Ovary (tissue), 10 donors: ENCODE measurements at places on chromosomes 7 and 10. TPM values are rescaled to one million over a fixed set of nuclear protein-coding genes. Genes with fewer than 3 reads are reported as not detected.

The EVX1 gene
- not detected for total RNA-seq

The NACAD gene
- total RNA-seq = 18.8 TPM

- H3K4me1 ChIP-seq = no peaks in the 10 kb centered on the region
- DNase-seq = no peak
- no peak overlapping the region for H3K27ac ChIP-seq
- H3K27me3 ChIP-seq = no peaks in the 10 kb centered on the region
These were observed 48.2 kb upstream of the NPTX2 start for GRCh38 chr7:98568891-98569290.

The AEBP1 gene
- 211 TPM for total RNA-seq

- no peaks in the 10 kb centered on the region for H3K4me1 ChIP-seq
- no peaks in the 10 kb centered on the region for H3K36me3 ChIP-seq
- H3K27ac ChIP-seq = no peak overlapping the region
- no peak for DNase-seq
These were observed 183.9 kb downstream of the THSD7A start for GRCh38 chr7:11648101-11648500.

GRCh38 chr7:159012353-159013069 lies 132.2 kb downstream of the VIPR2 start:
- peaks cover 20% of the 10 kb centered on the region for H3K4me1 ChIP-seq
- H3K36me3 ChIP-seq = no peaks in the 10 kb centered on the region
- no peak overlapping the region for H3K4me3 ChIP-seq

DNA sequence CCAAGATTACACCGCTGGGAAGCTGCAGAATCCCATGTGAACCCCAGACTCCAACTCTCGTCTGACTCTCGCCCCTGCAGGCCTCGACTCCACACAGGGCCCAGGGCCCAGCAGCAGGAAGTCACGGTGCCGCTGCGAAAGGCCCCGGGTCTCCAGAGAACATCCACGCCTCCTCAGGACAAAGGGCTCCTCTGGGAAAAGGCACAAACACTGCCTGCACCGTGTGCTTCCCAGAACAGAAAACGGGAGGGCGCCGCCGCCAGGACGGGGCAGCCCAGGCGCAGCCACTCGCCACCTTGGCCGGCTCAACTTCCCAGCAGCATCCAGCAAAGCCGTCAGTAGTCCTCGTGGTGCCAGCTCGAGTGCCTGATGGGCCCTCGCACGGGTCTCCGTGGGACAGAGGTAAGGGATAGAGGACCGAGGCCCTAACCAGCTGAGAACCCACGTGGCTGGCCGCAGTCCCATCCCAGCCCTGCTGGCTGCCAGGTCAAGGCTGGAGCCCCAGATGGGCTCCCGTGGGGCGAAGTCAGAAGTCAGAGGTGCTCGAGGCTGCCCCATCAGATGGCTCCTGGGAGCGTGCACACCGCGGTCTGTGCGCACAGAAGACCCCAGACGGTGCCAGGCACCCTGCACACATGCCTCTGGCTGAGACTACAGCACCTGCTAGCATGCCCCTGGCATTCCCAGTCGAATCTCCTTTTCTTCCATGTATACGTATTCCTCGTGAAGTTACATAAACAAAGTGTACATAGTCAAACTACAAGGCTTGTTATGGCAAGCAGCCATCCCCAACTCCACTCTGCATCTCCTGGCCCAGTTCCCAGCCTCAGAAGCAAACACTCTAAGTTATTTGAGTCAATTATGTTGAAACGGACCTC lies 60.2 kb downstream of the MAD1L1 start:
- no peaks in the 10 kb centered on the region for H3K36me3 ChIP-seq
- no peak overlapping the region for H3K4me3 ChIP-seq
- H3K4me1 ChIP-seq = peaks cover 8% of the 10 kb centered on the region
- H3K27me3 ChIP-seq = no peaks in the 10 kb centered on the region
- no peak for DNase-seq

- H3K4me1 ChIP-seq = no peaks in the 10 kb centered on the region
- H3K27ac ChIP-seq = no peak overlapping the region
- H3K36me3 ChIP-seq = no peaks in the 10 kb centered on the region
- H3K27me3 ChIP-seq = no peaks in the 10 kb centered on the region
- DNase-seq = no peak
- H3K4me3 ChIP-seq = no peak overlapping the region
These were observed 279.3 kb upstream of the MTPN start for GRCh38 chr7:136256491-136256890.

GRCh38 chr10:7819121-7819460 lies 786 bp downstream of the TAF3 start:
- no peak for DNase-seq
- H3K27ac ChIP-seq = no peak overlapping the region
- H3K27me3 ChIP-seq = no peaks in the 10 kb centered on the region
- H3K36me3 ChIP-seq = no peaks in the 10 kb centered on the region

DNA sequence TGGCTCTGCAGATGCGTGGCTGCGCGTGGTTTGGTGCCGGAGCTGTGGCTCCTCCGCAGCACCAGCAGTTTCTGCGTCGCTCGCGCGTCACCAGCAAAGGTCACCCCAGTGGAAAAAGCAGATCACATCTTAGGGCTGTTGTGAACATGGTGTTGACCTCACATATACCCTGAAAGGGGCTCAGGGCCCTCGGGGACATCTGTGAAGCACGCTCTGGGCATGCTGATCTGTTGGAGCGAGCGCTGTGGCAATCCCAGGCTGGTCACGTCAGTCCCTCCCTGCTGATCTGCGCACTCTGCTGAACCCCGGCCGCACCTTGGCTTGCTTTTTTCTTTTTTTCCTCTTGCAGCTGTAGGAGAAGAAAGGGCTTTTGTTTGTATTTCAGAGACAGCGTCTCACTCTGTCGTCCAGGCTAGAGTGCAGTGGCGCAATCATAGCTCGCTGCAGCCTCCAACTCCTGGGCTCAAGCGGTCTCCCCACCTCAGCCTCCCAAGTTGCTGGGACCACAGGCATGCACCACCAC lies 33.3 kb upstream of the AP5Z1 start:
- H3K27ac ChIP-seq = no peak overlapping the region
- H3K36me3 ChIP-seq = no peaks in the 10 kb centered on the region
- no peaks in the 10 kb centered on the region for H3K27me3 ChIP-seq
- H3K4me3 ChIP-seq = no peak overlapping the region
- H3K4me1 ChIP-seq = peaks cover 24% of the 10 kb centered on the region
- no peak for DNase-seq

DNA sequence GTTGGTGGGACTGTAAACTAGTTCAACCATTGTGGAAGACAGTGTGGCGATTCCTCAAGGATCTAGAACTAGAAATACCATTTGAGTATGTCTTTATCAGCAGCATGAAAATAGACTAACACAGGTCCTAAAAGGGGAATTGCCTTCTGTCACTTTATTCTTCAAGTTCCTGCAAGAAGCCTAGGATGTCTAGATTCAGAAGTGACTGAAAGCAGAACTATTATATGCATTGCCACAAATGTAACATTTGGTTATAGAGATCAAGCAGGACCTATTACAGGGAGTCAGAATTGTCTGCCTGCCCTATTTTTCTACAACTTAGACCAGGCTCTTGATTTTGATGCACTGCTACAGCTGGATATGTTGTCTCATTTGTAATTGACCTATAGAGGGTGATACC lies 364.7 kb downstream of the SORCS1 start:
- H3K27me3 ChIP-seq = no peaks in the 10 kb centered on the region
- no peak overlapping the region for H3K27ac ChIP-seq
- no peaks in the 10 kb centered on the region for H3K36me3 ChIP-seq
- no peaks in the 10 kb centered on the region for H3K4me1 ChIP-seq
- H3K4me3 ChIP-seq = no peak overlapping the region

The HOXA5 gene
- 0.40 TPM for total RNA-seq

- H3K27ac ChIP-seq = no peak overlapping the region
- H3K4me3 ChIP-seq = no peak overlapping the region
- peaks cover 1% of the 10 kb centered on the region for H3K4me1 ChIP-seq
- no peak for DNase-seq
- H3K27me3 ChIP-seq = no peaks in the 10 kb centered on the region
These were observed 36.0 kb downstream of the R3HCC1L start for GRCh38 chr10:98170249-98171117.

GRCh38 chr7:149885191-149886017 lies 11.6 kb downstream of the ATP6V0E2 start:
- no peak overlapping the region for H3K27ac ChIP-seq
- peak; percentile 14 for DNase-seq
- no peaks in the 10 kb centered on the region for H3K27me3 ChIP-seq
- H3K36me3 ChIP-seq = no peaks in the 10 kb centered on the region
- peaks cover 4% of the 10 kb centered on the region for H3K4me1 ChIP-seq

DNA sequence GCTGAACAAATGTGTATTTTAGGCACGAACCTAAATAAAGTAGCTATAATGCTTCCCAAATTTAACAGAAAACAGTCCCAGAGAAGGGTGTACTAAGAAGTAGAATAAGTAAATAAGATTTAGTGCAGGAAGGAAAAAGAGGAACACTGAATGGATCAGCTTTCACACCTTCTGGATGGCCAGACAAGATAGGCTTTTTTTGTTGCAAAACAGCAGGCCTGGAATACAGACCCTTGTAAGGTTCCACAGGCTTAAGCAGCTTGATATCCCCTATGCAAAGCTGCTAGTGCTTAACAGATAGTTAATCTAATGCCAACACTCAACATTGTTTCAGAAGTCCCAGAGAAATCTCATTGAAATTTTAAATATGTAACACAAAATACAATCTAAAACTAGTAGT lies 328.1 kb upstream of the STEAP1 start:
- H3K4me3 ChIP-seq = no peak overlapping the region
- no peaks in the 10 kb centered on the region for H3K4me1 ChIP-seq
- no peaks in the 10 kb centered on the region for H3K27me3 ChIP-seq
- DNase-seq = no peak

The SAP25 gene
- total RNA-seq = 7.5 TPM

- H3K27ac ChIP-seq = no peak overlapping the region
- peaks cover 2% of the 10 kb centered on the region for H3K4me1 ChIP-seq
- H3K4me3 ChIP-seq = no peak overlapping the region
- H3K36me3 ChIP-seq = no peaks in the 10 kb centered on the region
- no peak for DNase-seq
These were observed 639.9 kb downstream of the PHTF2 start for GRCh38 chr7:78438433-78438832.

GRCh38 chr10:43667761-43668386 lies 19.2 kb upstream of the ZNF32 start:
- no peaks in the 10 kb centered on the region for H3K36me3 ChIP-seq
- no peak overlapping the region for H3K4me3 ChIP-seq
- no peaks in the 10 kb centered on the region for H3K4me1 ChIP-seq
- no peak overlapping the region for H3K27ac ChIP-seq
- no peaks in the 10 kb centered on the region for H3K27me3 ChIP-seq

The AVPI1 gene
- total RNA-seq = 23.1 TPM

The CPA4 gene
- total RNA-seq = 0.27 TPM
